ENCODE measurements at places on chromosomes 2 and 18. TPM values are rescaled to one million over a fixed set of nuclear protein-coding genes. Genes with fewer than 3 reads are reported as not detected.
A peak's percentile ranks its signal among the peaks of the same experiment; 100 is the strongest.

Gene GPR39
- total RNA-seq, result 3.6 TPM

Gene TDRD15
- total RNA-seq, result not detected

Gene SCN2A
- 5.0 TPM for total RNA-seq

Gene RNF125
- total RNA-seq, result 0.59 TPM

GRCh38 chr18:72342933-72343332 is 201.2 kb downstream of the CBLN2 start:
- DNase-seq, result no peak

DNA sequence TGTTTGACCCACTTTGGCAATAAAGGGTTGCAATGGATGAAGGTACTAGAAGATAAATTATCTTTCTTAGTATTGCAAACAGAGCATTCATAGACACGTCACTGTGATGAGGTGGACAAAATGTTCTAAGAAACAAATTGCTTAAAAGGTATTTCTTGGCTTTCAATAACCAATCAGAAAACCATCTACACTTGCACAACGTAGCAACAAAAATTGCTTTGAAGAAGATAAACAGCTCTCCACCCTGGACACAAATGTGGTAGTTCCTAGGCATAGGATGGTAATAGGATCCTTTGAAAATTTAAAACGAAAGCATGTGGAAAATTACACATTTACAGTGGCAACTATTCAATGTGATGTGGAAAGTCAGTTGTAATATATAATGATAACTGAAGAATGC is 439.9 kb upstream of the ETAA1 start:
- peak; percentile 81 for DNase-seq

GRCh38 chr2:36960773-36961172 is 5.6 kb downstream of the STRN start:
- DNase-seq, result no peak

DNA sequence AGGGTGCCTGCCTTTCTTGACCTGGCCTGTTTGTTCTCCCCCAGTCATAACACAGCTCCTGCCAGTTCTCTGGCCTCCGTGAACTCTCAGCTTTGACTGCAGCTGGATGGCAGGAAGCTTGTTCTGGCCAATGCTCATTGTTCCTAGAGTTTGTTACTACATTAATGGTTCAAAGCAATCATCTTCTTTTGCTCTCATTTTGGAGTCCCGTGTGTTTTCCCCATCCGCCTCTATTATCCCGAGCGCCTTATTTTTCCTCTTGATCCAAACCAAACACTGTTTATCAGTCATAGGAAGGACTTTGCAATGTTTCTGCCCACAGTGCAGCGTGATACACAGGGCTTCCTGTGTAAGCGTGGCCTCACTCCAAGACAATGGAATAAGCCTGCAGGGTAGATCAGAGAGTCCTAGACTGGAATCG is 184.3 kb upstream of the APCDD1 start:
- peak; percentile 76 for DNase-seq

GRCh38 chr2:64678771-64679590 is 25.3 kb upstream of the SERTAD2 start:
- no peak for DNase-seq

DNA sequence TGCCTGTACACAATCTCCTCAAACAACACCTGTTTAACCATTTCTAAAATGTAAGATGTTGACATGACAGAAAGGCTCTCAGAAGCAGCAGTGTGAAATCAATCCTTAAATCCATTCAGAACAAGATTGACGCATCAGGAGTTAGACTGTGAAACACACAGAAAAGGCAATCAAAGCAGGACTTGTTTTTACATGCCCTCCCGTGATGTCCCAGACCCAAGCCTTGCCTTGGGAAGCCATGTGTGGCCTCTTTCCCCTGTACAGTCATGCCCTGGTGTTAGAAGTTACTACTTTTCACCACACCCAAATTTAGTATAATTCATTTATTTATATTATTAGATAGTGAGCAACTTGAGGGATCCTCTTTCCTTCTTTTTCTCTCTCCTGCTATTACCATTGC is 115.7 kb downstream of the NCKAP5 start:
- no peak for DNase-seq

DNA sequence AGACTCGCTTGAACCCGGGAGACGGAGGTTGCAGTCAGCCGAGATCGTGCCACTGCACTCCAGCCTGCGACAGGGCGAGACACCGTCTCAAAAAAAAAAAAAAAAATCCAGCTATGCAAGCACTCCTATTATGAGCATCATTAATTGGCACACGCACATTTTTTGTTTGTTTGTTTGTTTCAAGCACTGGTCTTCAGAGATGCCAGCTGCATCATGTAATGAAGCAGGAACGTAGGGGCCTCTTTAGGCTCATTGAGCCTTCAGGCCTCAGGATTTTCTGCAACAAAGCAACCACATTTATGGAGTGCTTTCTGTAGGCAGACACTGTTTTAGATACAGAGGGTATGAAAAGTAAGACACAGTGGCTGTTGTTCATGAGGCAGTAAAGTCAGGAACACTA is 585.8 kb downstream of the CNTNAP5 start:
- no peak for DNase-seq

DNA sequence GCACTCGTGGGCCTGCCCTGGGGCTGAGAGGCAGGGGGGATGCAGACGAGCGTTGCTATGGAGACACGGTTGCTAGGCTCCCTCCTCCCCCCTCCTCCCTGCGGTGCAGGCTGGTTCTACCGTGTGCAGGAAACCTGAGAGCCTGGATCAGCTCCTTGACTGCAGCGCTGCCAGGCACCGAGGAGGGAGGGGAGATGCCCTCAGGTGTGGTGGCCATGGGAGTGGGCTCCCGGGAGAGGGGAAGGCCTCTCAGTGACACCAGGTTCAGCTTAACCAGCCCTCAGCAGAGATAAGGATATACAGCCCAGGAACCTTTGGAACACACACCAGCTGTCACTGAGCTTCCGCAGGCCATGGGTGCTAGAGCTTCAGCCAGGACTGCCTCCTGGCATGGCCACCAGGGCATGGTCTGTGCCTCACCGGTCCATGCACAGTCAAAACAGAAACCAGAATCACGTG is 124.4 kb upstream of the PXDN start:
- peak; percentile 46 for DNase-seq

- no peak for DNase-seq
Measured at GRCh38 chr2:133653056-133653455, 84.8 kb upstream of the NCKAP5 start.

DNA sequence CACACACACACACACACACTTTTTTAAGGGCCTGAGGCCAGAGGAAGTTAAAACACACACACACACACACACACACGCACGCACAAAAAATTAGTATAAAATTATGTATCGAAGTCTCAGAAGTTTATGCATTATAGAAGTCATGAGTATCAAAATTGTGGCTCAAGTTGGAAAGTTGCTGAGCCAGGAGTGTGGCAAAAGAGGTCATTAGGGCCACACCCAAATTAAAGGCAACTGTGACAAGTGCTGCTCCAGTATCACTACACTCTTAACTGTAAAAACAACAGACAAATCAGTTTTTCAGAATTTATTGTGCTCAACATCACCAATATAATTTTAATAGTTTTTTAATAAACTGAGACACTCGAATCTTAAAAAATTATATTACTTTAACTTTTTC is 36.9 kb downstream of the YWHAQ start:
- DNase-seq, result no peak

- DNase-seq, result no peak
Measured at GRCh38 chr2:204550751-204551511, 5.7 kb downstream of the PARD3B start.
